ENCODE measurements at places on chromosomes 7 and 10.
A peak's percentile ranks its signal among the peaks of the same experiment; 100 is the strongest.

- peak; percentile 44 for DNase-seq
These were observed 3.4 kb upstream of the SMARCD3 start for GRCh38 chr7:151251689-151252560.

DNA sequence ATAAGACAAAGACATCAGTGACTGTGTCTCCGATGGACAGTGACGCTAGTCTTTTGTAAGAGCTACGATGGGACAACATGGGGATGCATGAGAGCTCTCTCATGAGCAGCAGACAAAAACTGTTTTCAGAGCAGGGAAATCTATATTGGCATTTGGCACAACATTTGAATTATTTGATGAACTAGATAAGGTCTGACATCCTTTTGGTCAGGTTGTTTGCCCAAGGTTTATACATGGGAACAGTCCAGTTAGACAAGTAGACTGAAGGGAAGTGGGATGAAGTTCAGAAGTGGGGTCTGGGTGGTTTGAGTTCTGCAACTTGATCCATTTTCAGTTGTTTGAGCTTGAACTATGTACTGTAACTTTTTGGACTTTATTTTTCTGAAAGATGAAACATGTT is 50.8 kb downstream of the BUB3 start:
- no peak for DNase-seq

GRCh38 chr10:119680050-119680449 is 28.9 kb downstream of the BAG3 start:
- DNase-seq = peak; percentile 97

GRCh38 chr7:99139036-99139435 is 4.9 kb downstream of the SMURF1 start:
- DNase-seq = no peak

DNA sequence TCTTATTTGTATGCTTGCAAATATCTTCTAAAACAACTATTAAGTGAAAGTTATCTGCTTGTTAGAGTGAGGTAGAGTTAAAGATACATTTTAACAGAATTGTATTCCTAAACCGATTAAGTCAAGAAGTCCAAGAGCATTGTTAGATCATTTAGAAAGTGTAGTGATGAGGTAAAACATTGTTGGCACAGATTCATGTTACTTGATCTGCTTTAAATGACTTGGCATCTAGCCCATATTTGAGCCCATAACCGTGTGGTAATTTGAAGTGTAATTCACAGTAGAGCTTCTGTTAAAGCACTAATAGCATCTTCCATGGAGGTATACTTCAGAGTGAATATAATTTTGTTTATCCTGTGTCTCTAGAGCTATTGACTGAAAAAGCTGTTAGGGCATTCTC is 62.1 kb downstream of the PTEN start:
- DNase-seq = no peak

- DNase-seq = no peak
These were observed 107.3 kb upstream of the FRMD4A start for GRCh38 chr10:14438057-14438456.

GRCh38 chr7:110621289-110621688 is 469.6 kb upstream of the LRRN3 start:
- DNase-seq = no peak

- DNase-seq = peak; percentile 60
These were observed 594 bp upstream of the RP9 start for GRCh38 chr7:33109758-33110238.

- DNase-seq = no peak
These were observed at the start of gene EVX1 for GRCh38 chr7:27242555-27243339. TSS of gene EVX1 (plus strand) at chr7:27242802. CDS start at chr7:27243031, 229 bp downstream.

DNA sequence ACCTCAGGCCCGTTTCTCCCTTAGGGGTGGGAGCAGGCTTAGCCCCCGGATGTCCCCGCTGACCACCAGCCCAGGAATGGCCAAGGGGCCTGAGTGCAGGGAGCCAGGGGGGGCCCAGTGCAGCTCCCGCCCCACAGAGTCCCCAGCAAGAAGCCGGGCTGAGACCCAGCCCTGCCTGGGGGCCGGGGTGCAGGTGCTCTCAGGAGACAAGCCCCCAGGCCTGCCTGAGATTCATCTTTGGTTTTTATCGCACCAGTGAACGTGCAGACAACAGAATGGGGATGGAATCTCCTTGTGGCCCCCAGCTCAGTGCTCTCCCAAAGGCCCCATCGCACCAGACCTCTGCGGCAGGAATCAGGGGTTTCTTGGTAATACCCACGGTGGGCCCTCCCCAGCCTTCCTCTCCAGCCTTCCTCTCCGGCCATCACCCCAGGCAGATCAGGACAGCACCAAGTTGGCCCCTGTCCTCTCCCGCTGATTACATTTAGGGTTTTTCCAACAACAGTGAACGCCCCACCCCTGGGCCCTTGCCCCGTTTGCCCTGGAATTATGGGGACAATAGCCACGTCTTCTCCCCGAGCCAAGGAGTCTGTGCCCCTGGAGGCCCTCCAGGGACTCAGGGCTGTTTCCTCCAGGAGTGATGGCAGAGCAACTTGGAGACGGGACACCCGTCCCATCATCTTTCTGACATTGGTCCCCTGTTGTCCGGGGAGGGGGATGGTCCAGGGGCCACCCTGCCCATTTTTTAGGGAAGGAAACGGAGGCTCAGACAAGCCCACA is 22.4 kb downstream of the ADAP1 start:
- no peak for DNase-seq

GRCh38 chr10:110258542-110258941 is 46.2 kb downstream of the SMNDC1 start:
- DNase-seq = no peak

DNA sequence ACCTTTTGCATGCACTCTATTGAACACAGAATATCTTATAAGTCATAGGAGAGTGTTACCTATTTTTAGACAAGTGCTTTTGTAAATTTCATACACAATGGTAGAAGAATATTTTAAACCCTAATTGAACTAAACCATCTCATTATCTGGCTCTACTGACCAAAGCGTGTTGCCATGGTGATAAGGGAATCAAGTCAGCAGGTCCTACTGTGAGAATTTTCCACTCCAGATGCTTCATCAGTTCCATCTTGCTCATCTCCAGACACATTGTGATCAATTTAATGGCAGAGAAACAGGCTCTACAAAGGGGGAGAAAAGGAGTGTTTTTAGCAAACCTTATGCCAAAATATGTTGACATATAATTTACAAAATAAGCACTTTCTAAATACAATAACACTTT is 621.9 kb upstream of the GHITM start:
- DNase-seq = no peak

DNA sequence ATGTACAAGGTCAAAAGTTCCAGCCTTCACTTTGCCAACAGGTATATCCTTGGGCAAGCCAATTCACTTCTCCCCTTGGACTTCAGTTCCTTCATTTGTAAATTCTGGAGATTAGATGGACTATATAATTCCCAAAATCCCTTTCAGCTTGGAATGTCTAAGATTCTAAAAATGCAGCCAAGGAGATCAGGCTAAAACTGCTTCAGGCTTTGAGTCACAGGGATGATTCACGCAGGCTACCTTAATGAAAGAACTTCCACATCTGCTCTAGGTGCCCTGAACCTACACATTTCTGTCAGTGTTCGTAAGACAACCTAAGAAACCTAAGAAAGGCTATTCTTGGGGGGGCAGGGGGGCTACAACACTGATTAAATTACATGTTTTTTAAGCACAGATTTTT is 7.1 kb downstream of the CPVL start:
- DNase-seq = peak; percentile 84

DNA sequence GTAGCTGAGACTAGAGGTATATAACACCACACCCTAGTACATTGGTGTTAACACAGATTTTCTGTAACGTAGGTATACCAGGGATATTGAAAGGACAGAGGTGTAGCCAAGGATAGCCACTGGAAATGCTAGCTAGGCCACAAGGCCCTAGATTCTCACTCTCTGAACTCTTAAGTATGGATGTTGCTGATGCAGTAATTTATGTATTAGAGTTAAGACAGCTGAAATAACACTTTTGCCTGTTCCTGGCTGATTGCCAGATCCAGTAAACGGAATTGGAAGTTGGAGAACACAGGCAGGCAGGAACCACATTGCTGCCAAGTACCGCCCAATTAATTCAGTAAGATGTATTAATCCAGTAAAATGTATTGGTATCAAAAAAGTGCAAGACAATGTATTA is 1.8 kb downstream of the CALU start:
- no peak for DNase-seq

- no peak for DNase-seq
These were observed 228.7 kb downstream of the TCF7L2 start for GRCh38 chr10:113178771-113179170.

DNA sequence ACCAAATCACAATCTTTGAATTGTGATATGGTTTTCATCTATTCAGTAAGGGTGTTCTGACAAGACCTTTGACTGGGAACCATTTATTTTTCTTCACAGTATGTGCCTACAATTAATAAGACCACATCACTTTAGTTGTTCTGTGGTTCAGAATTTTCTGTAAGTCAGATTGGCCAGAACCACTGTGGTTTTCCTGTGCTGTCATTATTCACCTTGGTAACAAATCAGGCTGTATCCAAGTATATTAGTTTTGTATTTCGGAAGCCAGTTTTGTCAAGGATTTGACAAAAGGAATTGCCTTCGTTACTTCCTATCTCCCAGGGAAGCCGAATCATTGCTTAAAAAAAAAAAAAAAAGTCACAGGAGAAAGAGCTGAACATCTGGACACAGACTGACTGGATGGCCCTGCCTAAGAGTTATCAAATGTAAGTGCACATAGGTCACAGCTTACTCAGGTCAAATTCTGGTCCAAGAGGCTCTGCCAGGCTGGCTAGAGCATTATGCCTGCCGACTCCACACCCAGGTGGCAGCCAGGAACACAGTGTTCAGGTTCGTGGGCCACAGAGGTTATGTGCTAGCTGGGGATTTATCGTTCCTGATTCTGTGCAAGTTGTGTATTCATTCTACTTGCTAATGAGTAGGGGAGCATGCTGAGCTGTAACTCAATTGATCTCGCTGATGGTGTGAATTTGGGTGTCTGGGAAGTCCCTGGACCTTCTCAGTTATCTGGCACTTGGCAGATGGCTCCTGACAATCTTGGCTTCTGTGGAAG is 175.3 kb downstream of the JAZF1 start:
- DNase-seq = peak; percentile 40

DNA sequence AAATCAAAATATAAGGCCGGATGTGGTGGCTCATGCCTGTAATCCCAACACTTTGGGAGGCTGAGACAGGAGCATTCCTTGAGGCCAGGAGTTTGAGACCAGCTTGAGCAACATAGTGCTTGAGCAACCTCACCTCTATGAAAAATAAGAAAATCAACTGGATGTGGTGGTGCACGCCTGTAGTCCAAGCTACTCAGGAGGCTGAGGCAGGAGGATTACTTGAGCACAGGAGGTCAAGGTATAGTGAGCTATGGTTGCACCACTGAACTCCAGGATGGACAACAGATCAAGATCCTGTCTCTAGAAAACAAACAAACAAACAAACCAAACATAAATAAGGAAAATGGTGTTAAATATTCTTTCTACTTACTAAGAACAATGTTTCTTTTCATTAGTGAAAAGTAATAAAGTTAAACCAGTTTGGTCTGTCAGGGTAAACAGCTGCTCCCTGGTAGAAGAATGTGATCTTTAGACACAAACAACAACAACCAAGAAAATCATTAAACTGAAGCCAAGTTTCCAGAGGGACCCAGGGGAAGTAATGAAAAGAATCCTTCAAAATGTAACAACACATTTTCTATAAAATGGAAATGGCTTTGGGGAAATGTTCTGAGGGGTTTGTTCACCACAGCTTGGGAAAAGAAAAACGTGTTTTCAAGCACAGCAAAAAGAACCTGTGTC is 17.5 kb upstream of the BAG3 start:
- no peak for DNase-seq

GRCh38 chr7:112740667-112741066 is 49.5 kb downstream of the TMEM168 start:
- DNase-seq = no peak

- DNase-seq = no peak
These were observed 49.3 kb upstream of the IL6 start for GRCh38 chr7:22677680-22678079.

- no peak for DNase-seq
These were observed 1.6 kb downstream of the LMOD2 start for GRCh38 chr7:123657304-123657685.

GRCh38 chr7:67842571-67842970 is 845.9 kb downstream of the TYW1 start:
- no peak for DNase-seq

- no peak for DNase-seq
These were observed 116.2 kb downstream of the GRID1 start for GRCh38 chr10:86250399-86250798.

GRCh38 chr10:89684604-89685003 is 16.8 kb upstream of the KIF20B start:
- DNase-seq = peak; percentile 18

- no peak for DNase-seq
These were observed 895.7 kb upstream of the SORCS1 start for GRCh38 chr10:108060246-108060645.

- no peak for DNase-seq
These were observed 103.9 kb downstream of the GRID1 start for GRCh38 chr10:86262688-86263181.

- no peak for DNase-seq
These were observed 515 bp downstream of the BEND7 start for GRCh38 chr10:13528123-13528874.

- peak; percentile 61 for DNase-seq
These were observed 260.7 kb downstream of the BMPER start for GRCh38 chr7:34165927-34166550.
